Cardiac fibroblast (primary cell): ENCODE measurements at places on chromosomes 11 and 22.

- no peak for DNase-seq
Measured at GRCh38 chr11:104852811-104853210, 45.4 kb downstream of the CASP12 start.

- peak; percentile 96 for DNase-seq
Measured at GRCh38 chr11:16804104-16804947, 65.9 kb downstream of the C11orf58 start.

DNA sequence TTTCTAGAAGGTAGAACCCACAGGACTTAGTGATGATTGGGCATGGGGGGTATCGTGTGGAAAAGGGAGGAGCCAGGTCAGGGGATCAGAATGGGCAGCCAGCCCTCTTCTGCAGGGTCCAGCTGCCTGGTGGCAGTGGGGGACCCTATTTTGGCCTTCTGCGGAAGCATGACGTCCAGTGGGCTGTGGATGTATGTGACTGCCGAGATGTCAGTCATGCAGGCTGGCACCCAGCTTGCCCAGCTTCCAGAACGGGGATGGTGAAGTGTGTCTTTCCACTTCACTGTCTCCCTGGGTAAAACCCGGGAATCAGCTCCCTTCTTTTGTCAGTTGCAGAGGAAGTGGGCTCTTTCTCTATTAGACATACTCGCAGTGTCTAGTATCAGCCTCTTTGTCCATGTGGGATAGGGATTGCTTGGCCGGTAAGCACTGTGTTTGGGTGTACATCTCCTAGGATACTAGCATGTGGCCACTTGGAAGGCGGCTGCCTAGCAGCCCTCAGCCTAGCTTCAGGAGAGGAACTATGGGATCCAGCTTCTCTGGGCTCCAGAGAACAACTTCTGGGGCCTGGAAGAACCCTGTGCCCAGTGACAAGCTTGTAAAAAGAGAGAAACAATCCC lies 51.4 kb downstream of the GRIK4 start:
- DNase-seq, result peak; percentile 25

- no peak for DNase-seq
Measured at GRCh38 chr11:129281471-129282415, 89.6 kb upstream of the ARHGAP32 start.

GRCh38 chr11:85961930-85962363 lies 106.8 kb downstream of the CCDC83 start:
- DNase-seq, result peak; percentile 66

DNA sequence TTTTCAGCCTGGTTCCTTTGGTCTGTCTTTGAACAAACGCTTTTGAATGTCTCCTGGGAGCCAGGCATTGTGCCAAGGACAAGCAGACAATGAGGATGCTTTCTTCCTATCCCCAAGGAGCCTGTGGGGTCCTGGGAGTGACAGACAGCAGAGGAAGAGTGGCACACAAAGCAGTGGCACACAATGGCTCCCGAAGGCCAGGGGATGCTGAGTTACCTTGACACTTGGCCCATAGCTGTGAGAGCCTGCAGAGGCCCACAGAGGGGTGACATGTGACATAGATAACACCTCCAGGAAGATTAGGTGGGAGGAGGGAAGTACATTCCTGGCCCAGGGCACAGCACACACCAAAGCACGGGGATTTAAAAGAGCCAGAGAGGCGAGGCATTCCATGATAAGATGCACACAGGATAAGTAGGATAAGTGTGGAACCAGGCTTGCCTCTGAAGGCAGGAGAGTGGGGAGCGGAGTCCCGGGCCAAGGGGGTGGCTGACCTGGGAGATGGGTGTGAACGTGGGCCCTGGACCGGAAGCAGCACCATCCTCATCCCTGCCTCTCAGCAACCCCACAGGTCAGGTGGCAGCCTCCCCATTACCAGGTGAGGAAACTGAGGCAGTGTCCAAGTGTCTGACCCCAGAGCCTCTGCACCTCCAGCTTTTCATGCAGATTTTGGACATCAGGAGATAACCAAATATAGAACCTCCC lies 6.3 kb downstream of the UPB1 start:
- DNase-seq, result no peak

DNA sequence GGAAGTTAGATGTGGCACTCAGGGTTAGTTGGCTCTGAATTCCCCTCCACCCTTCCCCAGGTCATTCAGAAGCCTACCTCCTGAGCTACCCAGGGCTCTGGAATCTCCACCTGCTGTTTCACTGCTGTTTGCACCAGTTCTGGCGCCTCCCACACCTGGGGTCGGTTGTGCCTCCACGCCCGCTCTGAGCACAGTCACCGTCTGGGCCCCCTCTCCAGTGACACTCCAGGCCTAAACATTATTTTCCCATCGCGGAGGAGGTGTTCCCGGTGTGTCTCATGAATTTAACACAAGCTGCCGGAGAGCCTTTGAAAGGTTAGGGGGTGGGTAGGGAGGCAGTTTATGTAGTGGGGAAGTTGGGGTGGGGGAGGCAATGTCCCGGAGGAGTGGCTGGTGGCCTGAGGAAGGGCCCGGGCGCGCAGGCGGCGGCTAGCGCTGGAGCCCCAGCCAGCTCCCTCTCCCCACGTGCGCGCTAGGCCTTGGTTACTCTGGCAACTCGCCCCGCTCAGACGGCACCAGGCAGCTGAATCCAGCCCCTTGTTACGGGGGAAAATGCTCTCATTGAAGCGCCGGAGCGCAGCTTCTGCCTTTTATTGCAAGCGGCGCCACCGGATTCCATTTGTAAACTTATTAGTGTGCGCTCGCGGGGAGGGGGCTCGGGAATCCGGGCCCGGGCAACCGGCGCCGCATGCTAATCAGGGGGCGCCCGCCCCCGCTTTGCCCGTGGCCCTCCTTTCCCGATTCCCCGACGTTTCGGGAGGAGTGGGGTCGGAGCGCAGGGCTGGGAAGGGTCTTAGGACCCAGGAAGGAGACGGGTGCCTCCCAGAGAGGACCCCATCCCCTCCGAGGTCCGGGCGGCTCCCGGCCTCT lies 52.4 kb downstream of the GRIK4 start:
- DNase-seq, result no peak

DNA sequence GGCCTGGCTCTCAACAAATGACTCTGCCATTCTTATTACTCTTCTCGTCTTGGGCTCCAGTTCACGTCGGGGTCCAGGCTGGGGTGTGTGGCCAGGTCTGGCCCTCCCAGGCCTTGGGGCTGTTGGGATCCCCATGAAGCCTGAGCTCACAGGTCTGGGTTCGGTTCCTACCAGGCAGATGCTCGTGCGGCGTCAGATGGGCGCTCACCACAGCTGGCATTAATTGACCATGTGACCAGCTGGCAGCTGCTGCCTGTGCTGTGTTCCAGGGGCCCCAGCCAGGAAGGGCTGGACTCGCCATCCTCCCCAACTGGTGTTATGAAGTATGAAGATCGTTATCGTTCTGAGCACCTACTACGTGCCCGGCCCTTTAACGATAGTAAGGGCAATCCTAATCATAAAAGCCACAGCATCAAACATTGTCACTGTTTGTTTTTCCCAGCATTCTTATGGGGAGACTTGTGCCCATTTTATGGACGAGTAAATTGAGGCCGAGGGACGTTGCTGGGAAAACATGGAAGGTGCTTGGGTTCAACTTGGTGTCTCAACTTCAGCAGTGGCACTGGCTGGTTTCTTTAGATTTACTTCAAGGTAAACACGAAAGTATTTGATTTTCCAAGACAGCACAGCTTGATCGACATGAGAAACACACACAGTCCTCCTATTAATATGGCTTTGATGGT lies 26.8 kb upstream of the CACNG2 start:
- no peak for DNase-seq

- DNase-seq, result peak; percentile 87
Measured at GRCh38 chr11:85827748-85828639, 17.1 kb upstream of the SYTL2 start.
